ENCODE measurements at places on chromosomes 1 and 21.

DNA sequence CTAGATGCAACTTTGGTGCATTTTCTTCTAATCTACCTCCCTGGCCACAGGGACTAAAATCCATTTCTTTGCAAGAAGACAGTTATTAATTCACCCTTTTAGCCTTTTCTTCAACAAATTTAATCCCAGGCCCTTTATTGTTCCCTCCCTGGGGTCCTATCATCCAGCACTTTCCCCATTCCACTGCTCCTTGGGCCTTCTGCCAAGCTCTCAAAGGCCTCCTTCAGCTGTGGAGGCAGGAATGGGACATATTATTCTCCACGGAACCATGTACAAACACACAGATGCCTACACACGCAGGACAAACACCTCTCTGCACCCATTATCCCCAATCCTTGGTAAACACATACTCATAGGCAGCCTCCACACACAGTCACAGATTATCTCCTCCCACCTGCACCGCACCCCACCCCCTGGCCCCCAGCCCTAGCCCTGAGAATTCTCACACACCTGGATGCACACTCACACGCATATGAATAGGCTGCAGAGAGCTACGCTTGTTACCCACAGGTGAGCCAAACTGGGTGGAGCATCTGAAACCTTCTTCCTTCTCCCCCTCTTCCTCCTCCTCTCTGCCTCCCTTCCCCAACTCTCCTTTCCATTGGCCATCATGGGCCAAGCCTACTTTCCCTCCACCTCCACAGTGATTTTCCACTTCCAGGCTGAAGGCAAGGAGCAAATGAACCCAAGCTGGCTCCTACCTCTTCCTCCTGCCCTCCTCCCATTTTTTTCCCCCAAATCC lies 11.7 kb downstream of the TAGLN2 start:
- no peak for DNase-seq

DNA sequence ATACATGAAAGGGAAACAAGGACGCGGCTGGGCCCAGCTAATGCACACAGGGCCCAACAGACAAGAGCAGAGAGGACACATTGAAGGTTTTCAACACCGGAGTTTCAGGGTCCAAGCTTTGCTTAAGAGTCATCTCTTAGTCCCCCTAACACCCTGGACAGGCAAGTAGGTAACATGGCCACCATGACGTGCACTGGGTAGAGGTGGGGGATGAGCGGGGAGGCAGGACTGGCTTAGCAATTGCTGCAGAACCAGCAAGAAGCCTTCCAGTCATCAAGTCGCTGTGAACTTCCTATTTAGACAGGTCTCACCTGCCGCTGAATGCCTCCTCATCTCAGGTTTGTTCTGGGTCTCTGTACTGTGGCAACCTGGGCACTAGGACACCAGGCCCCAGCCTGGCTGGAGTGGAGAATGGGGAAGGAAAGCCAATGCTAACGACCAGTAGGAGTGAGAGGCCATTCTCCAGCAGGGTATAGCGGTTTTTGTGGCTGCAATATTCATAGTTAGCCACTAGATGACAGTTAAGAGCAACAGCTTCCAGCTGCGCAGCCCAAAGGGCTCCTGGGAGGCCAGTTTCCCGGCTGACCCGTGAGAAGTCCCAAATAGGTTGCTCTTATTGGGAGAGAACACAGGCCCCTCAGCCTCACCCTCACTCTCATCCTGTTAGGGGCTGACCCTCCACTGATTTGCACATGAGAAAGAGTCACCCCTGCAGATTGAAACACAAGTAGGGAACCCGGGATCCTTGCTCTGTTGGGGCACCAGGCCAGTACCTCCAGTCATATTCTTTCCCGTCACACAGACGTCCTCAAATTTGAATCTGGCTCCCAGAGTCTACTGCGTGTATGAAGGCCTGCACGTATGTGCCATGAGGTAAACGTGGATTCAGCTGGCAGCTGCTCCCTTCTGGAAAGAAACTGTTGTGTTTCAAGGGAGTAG lies 6.0 kb upstream of the PIGC start:
- DNase-seq, result peak; percentile 47

DNA sequence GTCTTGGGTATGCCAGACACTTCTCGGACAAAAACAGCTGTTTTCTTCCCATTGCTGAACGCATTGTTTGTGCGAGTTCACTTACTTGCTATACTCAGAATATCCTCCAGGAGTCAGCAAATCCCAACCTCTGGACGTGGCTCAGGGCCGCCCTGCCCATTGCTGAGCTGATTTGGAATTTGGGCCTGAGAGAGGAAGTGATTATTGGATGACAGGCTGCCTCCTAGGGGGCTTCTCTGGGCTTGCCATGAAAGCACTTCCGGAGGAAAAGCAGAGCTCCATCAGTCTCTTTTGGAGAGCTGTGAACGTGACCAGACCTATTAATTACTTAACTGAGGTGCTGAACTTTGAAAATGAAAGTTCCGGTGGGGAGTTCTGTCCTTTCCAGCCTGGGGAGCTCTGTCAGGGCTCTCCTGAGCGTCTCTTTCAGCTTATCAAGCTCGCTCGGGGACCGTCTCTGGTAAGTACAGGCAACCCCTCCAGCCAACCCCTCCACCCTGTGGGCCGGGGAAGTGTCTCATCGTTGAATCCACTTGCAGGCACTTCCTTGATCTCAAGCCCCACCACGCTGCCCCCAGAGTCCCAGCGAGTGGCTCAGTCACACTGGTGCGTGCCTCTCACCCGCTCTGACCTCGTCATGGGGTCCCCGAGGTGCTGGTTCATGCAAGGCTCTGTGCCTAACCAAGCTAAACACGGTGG lies 76.9 kb downstream of the CLIC6 start:
- peak; percentile 72 for DNase-seq

GRCh38 chr1:185444676-185445075 lies 127.6 kb upstream of the IVNS1ABP start:
- no peak for DNase-seq

- no peak for DNase-seq
Measured at GRCh38 chr1:246761396-246761795, 37.2 kb downstream of the SCCPDH start.

DNA sequence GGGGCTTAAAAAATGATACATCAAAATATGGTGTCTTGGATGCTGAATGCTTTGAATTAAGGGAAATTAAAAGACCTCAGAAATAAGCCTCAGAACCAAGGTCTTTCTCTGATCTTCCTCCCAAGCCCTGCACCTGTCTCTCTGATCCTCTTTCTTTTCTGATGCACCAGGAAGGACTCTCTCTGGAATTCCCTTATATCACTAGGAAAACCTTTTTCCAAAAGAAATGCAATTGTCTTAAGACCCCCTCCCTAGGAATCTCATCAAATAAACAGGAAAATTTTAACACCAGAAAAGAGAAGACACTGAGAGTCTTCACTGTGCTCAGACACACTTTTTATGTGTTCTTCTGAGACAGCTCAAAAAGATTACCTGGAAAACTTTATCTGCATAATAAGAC lies 159.5 kb upstream of the PTBP2 start:
- no peak for DNase-seq

DNA sequence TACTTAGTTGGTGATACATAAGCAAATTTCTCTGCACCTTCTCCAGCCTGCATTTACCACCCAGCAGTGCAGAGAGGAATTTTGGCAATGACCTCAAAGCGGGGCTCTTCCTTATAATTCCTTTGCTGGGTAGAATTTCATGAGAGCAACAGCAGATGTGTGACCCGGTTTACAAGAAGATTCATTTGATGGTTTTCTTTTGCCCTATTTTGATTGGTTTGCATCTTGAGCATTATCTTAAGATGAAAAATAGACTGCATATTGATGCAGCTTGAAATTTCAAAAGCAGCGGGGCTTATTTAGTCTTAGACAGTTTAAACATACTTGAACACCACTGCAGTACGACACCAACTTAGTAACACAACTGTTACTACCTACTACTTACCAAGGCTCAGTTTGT lies 378.9 kb downstream of the TTLL7 start:
- no peak for DNase-seq
